Hepatocyte (in vitro differentiated cells): ENCODE measurements at places on chromosomes 13 and 19. TPM values are rescaled to one million over a fixed set of nuclear protein-coding genes. Genes with fewer than 3 reads are reported as not detected.

DNA sequence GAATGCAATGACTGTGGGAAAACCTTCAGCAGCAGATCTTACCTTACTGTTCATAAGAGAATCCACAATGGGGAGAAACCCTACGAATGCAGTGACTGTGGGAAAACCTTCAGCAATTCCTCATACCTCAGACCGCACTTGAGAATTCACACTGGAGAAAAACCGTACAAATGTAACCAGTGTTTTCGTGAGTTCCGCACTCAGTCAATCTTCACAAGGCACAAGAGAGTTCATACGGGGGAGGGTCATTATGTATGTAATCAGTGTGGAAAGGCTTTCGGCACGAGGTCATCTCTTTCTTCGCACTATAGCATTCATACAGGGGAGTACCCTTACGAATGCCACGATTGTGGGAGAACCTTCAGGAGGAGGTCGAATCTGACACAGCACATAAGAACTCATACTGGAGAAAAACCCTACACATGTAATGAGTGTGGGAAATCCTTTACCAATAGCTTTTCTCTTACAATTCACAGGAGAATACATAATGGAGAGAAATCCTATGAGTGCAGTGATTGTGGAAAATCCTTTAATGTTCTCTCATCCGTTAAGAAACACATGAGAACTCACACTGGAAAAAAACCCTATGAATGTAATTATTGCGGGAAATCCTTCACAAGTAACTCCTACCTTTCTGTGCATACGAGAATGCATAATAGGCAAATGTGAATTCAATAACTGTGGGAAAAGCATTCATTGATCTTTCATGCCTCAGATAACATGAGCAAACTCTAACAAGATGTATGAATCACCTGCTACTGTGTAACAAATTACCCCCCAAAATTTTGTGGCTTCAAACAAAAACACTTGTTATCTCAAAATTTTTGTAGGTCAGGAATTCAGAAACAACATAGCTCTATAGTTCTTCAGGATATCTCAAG lies 13.8 kb downstream of the ZNF557 start:
- no peak overlapping the region for H3K4me3 ChIP-seq
- no peaks in the 10 kb centered on the region for H3K27me3 ChIP-seq
- peaks cover 38% of the 10 kb centered on the region for H3K36me3 ChIP-seq
- H3K27ac ChIP-seq = no peak overlapping the region
- no peak for DNase-seq
- H3K4me1 ChIP-seq = no peaks in the 10 kb centered on the region

DNA sequence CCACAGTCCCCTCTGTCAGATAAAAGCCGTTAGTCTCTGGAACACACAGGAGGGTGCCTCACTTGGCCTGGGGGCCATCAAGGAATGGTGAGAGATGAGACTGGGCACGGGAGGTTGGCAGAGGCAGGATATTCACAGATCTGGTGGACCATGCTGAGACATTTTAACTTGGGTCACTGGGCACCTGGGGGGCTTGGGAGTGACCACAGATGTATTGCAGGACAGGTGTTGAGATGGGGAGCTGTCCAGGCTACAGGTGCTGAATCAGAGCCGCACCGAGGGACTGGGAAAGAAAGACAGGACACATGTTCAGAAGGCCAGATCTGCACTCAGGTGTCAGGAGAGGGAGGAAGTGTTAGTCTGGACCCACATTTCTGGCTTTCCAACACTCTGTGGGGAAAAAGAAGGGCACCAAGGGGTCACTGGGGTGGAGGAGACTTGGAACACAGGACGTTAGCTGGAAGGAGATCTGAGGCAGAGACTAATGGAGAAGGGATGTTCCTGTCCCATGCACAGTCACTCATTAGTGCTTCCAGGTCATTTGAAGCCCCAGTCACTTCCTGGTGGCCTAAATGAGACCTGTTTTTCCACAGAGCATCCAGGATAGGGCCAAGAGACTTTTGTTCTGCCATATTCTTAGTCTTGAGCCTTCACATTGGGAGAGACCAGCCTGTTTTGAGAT lies 56.1 kb downstream of the CHST8 start:
- H3K27ac ChIP-seq = no peak overlapping the region
- H3K4me1 ChIP-seq = no peaks in the 10 kb centered on the region
- no peaks in the 10 kb centered on the region for H3K27me3 ChIP-seq
- DNase-seq = no peak
- H3K36me3 ChIP-seq = no peaks in the 10 kb centered on the region

GRCh38 chr19:12938779-12939601 lies 581 bp downstream of the CALR start:
- H3K27me3 ChIP-seq = no peaks in the 10 kb centered on the region
- peak; percentile 65 for DNase-seq
- peak overlapping the region; percentile 81 for H3K27ac ChIP-seq
- peak overlapping the region; percentile 56 for H3K4me3 ChIP-seq

- H3K4me1 ChIP-seq = no peaks in the 10 kb centered on the region
- no peaks in the 10 kb centered on the region for H3K27me3 ChIP-seq
- no peak overlapping the region for H3K27ac ChIP-seq
- no peak for DNase-seq
- no peaks in the 10 kb centered on the region for H3K36me3 ChIP-seq
- H3K4me3 ChIP-seq = no peak overlapping the region
Observed at GRCh38 chr13:86447479-86447878, 648.3 kb upstream of the SLITRK6 start.

DNA sequence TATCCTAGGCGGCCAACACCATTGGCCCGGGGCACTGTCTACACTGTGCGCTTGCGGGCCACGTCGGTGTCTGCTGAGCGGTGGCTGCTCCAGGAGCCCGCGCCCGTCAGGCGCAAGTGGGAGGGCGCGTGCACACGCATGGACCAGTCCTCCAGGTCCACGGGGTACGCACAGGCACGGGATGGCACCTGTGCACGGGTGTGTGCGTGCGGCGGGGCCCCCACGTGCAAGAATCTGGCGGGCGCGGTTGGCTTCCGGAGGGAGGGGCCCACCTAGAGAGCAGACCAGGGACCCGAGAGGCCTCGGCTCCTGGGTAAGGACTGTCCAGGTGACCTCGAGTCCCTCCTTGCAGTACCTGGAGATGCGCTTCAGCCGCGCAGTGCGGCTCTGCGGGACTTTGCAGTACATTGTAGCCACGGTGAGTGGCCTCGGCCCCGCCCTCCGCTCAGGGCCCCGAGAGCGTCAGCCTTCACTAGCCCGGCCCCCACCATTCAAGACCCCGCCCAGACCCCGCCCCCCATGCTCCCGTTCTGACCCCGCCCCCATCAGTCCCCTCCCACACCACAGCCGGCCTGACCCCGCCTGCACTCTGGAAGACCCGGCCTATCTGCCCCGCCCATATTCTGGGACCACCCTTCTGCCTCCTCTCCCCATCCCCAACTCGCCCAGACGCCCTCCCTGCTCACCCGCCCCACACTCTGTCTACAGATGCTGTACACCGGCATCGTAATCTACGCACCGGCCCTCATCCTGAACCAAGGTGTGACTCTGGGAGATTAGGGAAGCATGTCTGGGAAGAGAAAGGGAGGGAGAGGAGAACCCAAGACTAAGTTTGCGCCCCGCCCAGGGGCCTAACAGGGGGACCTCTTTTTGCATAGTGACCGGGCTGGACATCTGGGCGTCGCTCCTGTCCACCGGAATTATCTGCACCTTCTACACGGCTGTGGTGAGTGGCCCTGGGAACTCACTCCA lies 2.3 kb downstream of the SLC5A5 start:
- H3K36me3 ChIP-seq = no peaks in the 10 kb centered on the region
- no peak overlapping the region for H3K4me3 ChIP-seq
- no peak overlapping the region for H3K27ac ChIP-seq
- H3K4me1 ChIP-seq = no peaks in the 10 kb centered on the region

- no peak overlapping the region for H3K27ac ChIP-seq
- no peak for DNase-seq
- no peak overlapping the region for H3K4me3 ChIP-seq
- no peaks in the 10 kb centered on the region for H3K27me3 ChIP-seq
Observed at GRCh38 chr19:49297403-49297802, 27.6 kb downstream of the SLC6A16 start.

- no peak for DNase-seq
- H3K4me3 ChIP-seq = peak overlapping the region; percentile 20
- peak overlapping the region; percentile 95 for H3K27ac ChIP-seq
- H3K4me1 ChIP-seq = no peaks in the 10 kb centered on the region
Observed at GRCh38 chr13:35473802-35474201, 2.7 kb downstream of the MAB21L1 start.

DNA sequence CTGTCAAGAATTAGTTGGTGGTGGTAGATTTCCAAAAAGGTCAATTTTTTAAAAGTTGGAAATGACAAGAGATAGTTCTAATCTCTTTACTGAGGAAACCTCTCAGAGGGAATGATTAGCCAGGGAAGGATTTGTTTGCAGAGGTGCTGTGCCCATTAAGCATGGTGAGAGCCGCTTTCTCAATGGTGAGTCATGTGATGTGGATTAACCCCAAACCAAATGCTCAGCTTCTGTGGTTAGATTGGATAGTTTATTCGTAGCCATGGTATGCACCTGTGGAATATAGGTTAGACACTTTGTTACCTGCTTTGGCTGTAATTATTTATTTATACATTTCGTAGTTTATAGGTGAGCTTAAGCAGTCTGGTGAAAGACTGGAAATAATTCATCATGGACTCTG lies 7.1 kb downstream of the HNRNPM start:
- H3K27ac ChIP-seq = peak overlapping the region; percentile 6
- no peaks in the 10 kb centered on the region for H3K36me3 ChIP-seq
- no peaks in the 10 kb centered on the region for H3K27me3 ChIP-seq

- no peaks in the 10 kb centered on the region for H3K27me3 ChIP-seq
- no peak overlapping the region for H3K27ac ChIP-seq
- H3K36me3 ChIP-seq = no peaks in the 10 kb centered on the region
- H3K4me1 ChIP-seq = no peaks in the 10 kb centered on the region
- no peak for DNase-seq
Observed at GRCh38 chr19:44702551-44703176, 3.7 kb downstream of the CEACAM16 start.

DNA sequence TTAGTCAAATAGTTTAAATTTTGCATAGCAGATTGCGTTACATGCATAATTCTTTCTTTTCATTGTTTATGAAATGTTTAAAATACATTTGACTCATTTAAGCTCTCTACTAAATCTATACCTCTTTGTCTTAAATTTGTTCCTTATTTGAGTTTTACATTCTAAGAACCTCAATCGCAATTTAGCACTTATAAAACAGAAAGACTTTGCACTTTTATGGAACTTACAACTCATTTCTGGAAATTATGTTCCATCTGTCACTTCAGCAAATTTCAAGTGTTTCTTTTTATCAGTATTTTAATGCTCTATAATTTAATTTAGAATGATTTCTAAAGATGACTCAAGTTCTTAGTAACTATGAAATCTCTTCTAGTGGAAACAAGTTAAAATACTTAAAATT lies 1505.8 kb upstream of the SPRY2 start:
- H3K27ac ChIP-seq = no peak overlapping the region
- no peak for DNase-seq
- H3K36me3 ChIP-seq = no peaks in the 10 kb centered on the region
- no peaks in the 10 kb centered on the region for H3K4me1 ChIP-seq

Gene ZNF497
- total RNA-seq = 1.5 and 1.6 TPM in 2 replicates

Gene MUC16
- total RNA-seq = 2.5 and 3.2 TPM in 2 replicates

Gene PRTN3
- not detected in 2 replicates for total RNA-seq

Gene WTIP
- total RNA-seq = 21.5 and 29.3 TPM in 2 replicates

Gene CDX2
- total RNA-seq = 34.6 and 40.0 TPM in 2 replicates
